ENCODE measurements at places on chromosomes 4 and X. TPM values are rescaled to one million over a fixed set of nuclear protein-coding genes. Genes with fewer than 3 reads are reported as not detected.
A peak's percentile ranks its signal among the peaks of the same experiment; 100 is the strongest.

The KIT gene
- total RNA-seq: 4.2 TPM

The ANKRD50 gene
- total RNA-seq: 0.10 TPM

The XAGE1A gene
- not detected for total RNA-seq

The STK26 gene
- 56.0 TPM for total RNA-seq

The P2RY4 gene
- 0.21 TPM for total RNA-seq

The RCHY1 gene
- 25.3 TPM for total RNA-seq

The RHOH gene
- total RNA-seq: 159 TPM

- no peaks in the 10 kb centered on the region for H3K27me3 ChIP-seq
- no peak for DNase-seq
- H3K36me3 ChIP-seq: no peaks in the 10 kb centered on the region
- no peak overlapping the region for H3K27ac ChIP-seq
Observed at GRCh38 chr4:23097251-23097650, 404.5 kb downstream of the GBA3 start.

GRCh38 chr4:28373601-28374000, 1513.0 kb downstream of the STIM2 start:
- no peaks in the 10 kb centered on the region for H3K36me3 ChIP-seq
- DNase-seq: no peak
- no peaks in the 10 kb centered on the region for H3K27me3 ChIP-seq
- no peak overlapping the region for H3K4me3 ChIP-seq

- H3K4me3 ChIP-seq: no peak overlapping the region
- no peak for DNase-seq
- no peaks in the 10 kb centered on the region for H3K36me3 ChIP-seq
Observed at GRCh38 chrX:25112156-25112555, 96.4 kb upstream of the ARX start.

GRCh38 chr4:182688081-182688480, 229.1 kb downstream of the DCTD start:
- H3K4me3 ChIP-seq: no peak overlapping the region
- H3K4me1 ChIP-seq: no peaks in the 10 kb centered on the region
- no peak for DNase-seq
- no peak overlapping the region for H3K27ac ChIP-seq
- no peaks in the 10 kb centered on the region for H3K27me3 ChIP-seq

GRCh38 chrX:57587062-57587461, 4.7 kb upstream of the ZXDB start:
- no peak for DNase-seq
- H3K36me3 ChIP-seq: no peaks in the 10 kb centered on the region
- H3K27me3 ChIP-seq: no peaks in the 10 kb centered on the region
- H3K27ac ChIP-seq: no peak overlapping the region

- H3K27ac ChIP-seq: no peak overlapping the region
- H3K4me1 ChIP-seq: no peaks in the 10 kb centered on the region
- no peak overlapping the region for H3K4me3 ChIP-seq
- DNase-seq: no peak
Observed at GRCh38 chrX:31547416-31547815, 475.6 kb upstream of the FTHL17 start.

DNA sequence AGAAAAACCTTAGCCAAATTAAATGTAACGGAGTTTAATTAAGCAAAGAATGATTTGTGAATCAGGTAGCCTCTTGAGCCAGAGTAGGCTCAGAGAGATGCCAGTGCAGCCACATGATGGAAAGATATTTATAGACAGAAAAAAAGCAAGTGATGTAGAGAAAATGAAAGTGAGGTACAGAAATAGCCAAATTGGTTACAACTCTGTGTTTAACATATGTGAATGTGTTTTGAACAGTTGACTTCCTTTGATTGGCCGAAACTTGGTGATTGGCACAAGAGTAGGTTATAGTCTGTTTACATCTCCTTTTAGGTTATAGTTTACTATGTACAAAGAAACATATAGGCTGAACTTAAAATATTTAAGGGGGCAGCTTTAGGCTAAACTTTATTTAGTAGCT, 459.9 kb upstream of the BOD1L1 start:
- no peaks in the 10 kb centered on the region for H3K4me1 ChIP-seq
- H3K36me3 ChIP-seq: no peaks in the 10 kb centered on the region
- DNase-seq: no peak
- no peaks in the 10 kb centered on the region for H3K27me3 ChIP-seq
- H3K27ac ChIP-seq: no peak overlapping the region

DNA sequence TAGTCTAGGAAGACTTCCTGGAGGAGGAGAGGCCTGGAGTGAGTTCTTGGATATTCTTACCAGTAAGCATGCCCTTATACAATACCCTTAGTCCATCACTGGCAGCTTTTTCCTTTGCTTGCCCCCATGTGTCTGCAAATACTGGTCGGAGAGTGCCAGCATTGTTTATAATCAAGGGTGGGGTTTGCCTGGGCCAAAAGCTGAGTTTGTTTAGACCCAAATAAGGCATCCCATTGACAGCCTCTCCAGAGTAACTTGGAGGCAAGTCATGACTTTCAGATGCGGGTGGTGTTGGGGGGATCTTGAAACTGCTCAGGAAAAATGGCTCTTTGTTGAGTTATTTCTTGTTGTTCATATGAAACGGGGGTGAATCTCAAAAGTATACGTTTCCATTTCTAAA, 258.4 kb upstream of the TAPT1 start:
- H3K4me3 ChIP-seq: no peak overlapping the region
- no peaks in the 10 kb centered on the region for H3K4me1 ChIP-seq
- H3K27ac ChIP-seq: no peak overlapping the region
- DNase-seq: no peak

DNA sequence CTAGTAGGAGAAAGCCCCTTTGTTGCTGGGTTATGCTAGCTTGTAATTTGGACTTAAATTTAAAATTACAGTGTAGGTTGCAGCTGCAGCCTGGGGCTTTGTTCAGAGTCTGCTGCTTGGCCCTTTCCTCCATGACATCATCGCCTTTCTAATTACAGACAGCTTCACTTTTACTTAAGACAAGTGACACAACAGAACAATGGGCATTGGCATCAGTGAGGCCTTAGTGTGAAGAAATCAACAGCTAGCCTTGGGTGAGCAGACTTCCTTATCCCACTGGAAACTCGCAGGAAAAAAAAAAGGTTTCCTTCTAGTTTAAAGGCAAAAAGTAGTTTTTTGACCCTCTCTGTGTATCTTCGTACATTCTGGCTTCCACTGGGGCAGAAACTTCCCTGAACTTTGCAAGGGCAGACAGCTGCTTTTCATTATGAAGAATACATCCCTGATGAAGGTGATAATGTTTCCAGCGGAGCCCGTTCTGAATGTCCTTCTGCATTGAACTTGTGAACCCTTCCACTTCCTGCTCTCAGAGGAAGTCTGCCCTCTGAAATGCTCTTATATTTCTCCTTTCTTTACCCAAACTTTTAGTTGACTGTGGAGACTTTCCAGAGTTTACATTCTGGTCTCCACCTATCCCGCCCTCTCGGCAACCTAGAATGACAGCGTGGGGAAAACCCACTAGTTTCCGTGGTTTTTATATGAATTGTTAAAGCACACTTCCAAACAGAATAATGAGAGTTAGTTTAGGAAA, 123.2 kb upstream of the FAM9C start:
- no peaks in the 10 kb centered on the region for H3K27me3 ChIP-seq
- H3K4me1 ChIP-seq: peaks cover 20% of the 10 kb centered on the region
- DNase-seq: peak; percentile 22
- H3K27ac ChIP-seq: peak overlapping the region; percentile 77
- H3K36me3 ChIP-seq: peaks cover 11% of the 10 kb centered on the region

DNA sequence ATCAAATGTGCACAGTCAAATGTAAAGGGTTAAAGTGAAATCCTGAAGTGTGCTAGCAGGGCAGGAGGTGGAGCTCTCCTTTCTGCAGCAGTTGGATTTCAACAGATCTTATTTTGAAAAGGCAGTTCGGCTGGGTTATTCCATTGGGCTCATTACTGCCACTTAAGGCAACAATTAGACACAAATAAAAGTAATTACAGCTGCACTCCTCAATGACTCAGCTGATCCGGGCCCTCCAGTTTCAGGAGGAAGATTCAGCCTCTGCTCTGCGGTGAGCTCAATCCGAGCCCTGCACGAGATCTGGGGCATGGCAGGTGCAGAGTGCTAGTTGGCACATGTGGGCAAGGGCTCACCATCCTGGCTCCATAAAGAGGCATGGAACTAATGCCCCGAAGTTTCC, 85.4 kb downstream of the PHKA2 start:
- no peak overlapping the region for H3K27ac ChIP-seq
- H3K36me3 ChIP-seq: peaks cover 2% of the 10 kb centered on the region
- DNase-seq: no peak
- no peaks in the 10 kb centered on the region for H3K27me3 ChIP-seq
- H3K4me3 ChIP-seq: no peak overlapping the region
- H3K4me1 ChIP-seq: no peaks in the 10 kb centered on the region

DNA sequence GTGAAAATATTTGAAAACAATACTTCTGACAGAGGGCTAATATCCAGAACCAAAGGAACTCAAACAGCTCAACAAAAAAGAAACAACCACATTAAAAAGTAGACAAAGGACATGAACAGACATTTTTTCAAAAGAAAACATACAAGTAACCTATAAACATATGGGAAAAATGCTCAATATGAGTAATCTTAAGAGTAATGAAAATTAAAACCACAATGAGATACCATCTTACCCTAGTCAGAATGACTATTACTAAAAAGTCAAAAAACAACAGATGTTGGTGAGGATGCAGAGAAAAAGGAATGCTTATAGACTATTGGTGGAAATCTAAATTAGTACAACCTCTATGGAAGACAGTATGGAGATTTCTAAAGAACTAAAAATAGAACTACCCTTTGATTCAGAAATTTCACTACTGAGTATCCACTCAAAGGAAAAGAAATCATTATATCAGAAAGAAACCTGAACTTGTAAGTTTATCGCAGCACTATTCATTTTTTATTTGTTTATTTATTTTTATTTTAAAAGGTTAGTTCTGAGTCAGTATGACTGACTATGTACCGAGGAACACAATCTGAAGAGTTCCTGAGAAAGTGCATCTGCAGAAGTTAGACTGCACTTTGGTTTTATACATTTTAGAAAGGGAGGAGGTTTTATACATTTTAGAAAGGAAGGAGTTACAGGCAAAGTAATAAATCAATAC, 231.3 kb downstream of the INPP4B start:
- no peak for DNase-seq
- H3K4me3 ChIP-seq: no peak overlapping the region
- H3K4me1 ChIP-seq: no peaks in the 10 kb centered on the region
- no peaks in the 10 kb centered on the region for H3K27me3 ChIP-seq
- no peak overlapping the region for H3K27ac ChIP-seq
- no peaks in the 10 kb centered on the region for H3K36me3 ChIP-seq

- no peak for DNase-seq
- peaks cover 27% of the 10 kb centered on the region for H3K36me3 ChIP-seq
- H3K4me1 ChIP-seq: peaks cover 14% of the 10 kb centered on the region
- no peak overlapping the region for H3K4me3 ChIP-seq
- H3K27me3 ChIP-seq: no peaks in the 10 kb centered on the region
- peak overlapping the region; percentile 9 for H3K27ac ChIP-seq
Observed at GRCh38 chr4:109658871-109659410, 44.3 kb downstream of the CASP6 start.

DNA sequence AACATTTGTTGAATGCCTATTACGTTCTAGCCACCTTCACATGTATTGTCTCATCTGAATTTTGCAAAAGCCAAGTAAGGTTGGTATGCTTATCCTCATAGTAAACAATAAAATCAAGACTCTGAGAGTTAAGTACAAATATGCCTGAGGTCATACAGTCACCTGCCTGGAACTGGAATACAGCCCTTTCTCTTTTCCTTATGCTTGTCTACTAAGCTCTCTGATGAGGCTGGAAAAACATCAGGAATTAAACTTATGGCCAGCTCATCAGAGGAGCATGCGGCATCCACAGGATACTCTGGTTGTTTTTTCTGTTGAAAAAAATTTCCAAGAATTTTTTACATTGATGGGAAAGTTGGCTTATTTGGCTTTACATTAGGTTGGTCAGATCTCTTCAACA, 35.5 kb downstream of the NCAPG start:
- no peaks in the 10 kb centered on the region for H3K27me3 ChIP-seq
- H3K27ac ChIP-seq: no peak overlapping the region
- H3K4me1 ChIP-seq: no peaks in the 10 kb centered on the region
- no peak for DNase-seq

DNA sequence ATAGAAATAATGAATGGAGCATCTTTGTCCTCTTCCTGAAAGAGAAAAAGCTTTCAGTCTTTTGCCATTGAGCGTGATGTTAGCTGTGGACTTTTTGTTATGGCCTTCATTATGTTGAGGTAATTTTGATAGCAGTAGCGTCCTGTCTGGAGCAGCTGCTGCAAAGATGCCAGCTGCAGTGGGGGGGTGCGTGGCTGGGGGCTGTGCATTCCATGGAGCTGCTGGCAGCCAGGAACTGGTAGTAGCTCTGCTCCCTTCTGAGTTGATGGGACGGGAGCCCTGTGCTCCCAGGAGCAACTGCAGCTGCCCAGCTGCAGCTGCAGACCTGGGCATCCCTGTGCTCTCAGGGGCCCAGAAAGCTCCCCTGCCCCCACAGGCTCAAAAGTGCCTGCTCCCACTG, 50.4 kb downstream of the CCDC160 start:
- no peaks in the 10 kb centered on the region for H3K4me1 ChIP-seq
- H3K36me3 ChIP-seq: no peaks in the 10 kb centered on the region
- no peak for DNase-seq
- H3K4me3 ChIP-seq: no peak overlapping the region
- H3K27ac ChIP-seq: no peak overlapping the region

- no peak overlapping the region for H3K4me3 ChIP-seq
- DNase-seq: no peak
- peaks cover 40% of the 10 kb centered on the region for H3K36me3 ChIP-seq
- H3K4me1 ChIP-seq: peaks cover 11% of the 10 kb centered on the region
- H3K27me3 ChIP-seq: peaks cover 8% of the 10 kb centered on the region
Observed at GRCh38 chr4:6576512-6576911, 1.5 kb downstream of the MAN2B2 start.

DNA sequence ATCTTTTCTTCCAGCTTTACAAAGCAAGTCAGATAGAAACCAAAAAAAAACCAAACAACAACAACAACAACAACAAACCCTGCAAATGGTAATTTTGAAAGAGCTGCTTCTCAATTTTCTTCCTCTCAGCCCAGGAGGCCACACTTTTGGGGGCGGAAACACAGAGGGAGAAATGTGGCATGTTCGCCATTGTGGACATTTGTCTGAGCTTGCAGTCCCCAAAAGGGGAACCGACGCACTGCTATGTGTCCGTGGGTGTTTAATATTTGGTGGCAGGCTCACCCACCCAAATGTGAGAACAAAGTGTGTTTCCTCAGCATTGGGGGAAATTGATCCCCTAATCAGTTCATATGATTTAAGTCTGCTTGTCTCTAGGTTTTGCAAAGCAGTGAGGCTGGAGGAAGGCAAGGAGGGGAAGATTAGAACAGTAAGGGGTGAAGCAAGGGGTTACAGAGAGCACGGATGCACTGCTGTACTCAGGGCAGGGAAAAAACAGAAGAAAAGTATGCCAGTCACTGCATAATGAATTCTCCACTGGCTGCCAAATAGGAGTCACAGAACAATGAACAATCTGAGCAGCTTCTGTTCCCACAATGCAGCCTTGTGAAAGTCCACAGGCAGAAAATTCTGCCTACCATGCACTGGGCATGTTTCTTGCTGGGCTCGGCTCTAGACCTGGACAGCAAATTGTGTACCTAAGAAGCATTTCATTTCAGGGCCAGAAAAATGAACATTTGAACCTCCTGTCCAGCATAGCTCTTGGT, 74.7 kb upstream of the GPM6B start:
- no peaks in the 10 kb centered on the region for H3K36me3 ChIP-seq
- H3K4me3 ChIP-seq: no peak overlapping the region
- H3K4me1 ChIP-seq: no peaks in the 10 kb centered on the region
- no peak overlapping the region for H3K27ac ChIP-seq
- DNase-seq: no peak
- peaks cover 3% of the 10 kb centered on the region for H3K27me3 ChIP-seq
